ENCODE measurements at places on chromosomes 7 and 10. TPM values are rescaled to one million over a fixed set of nuclear protein-coding genes. Genes with fewer than 3 reads are reported as not detected.

- H3K36me3 ChIP-seq: peaks cover 2% of the 10 kb centered on the region
- H3K27ac ChIP-seq: no peak overlapping the region
- no peak for DNase-seq
- no peak overlapping the region for H3K4me3 ChIP-seq
- H3K4me1 ChIP-seq: peaks cover 10% of the 10 kb centered on the region
Measured at GRCh38 chr10:118669020-118669791, 73.8 kb upstream of the PRLHR start.

The NEURL1 gene
- total RNA-seq: 1.1 TPM

DNA sequence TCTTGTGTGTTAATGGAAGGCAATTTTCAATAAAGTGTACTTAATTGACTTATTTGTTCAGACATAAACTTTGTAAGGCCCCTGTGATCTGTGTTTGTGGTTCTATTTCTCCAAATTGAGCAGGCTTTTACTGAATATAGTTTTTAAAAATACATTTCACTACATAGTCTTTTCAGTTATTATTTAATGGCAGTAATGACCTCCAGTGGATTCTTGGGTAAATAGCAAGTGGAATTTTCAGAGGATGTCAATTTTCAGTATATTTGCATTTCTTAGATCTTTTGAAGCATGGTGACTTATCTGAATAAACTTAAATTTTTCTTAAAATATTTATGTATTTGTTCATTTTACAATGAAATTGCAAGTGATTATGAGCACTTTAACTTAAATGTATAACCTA is 203.1 kb upstream of the PCLO start:
- DNase-seq: no peak
- H3K27me3 ChIP-seq: no peaks in the 10 kb centered on the region
- H3K4me1 ChIP-seq: no peaks in the 10 kb centered on the region
- no peak overlapping the region for H3K27ac ChIP-seq
- no peak overlapping the region for H3K4me3 ChIP-seq
- no peaks in the 10 kb centered on the region for H3K36me3 ChIP-seq

The CLCN1 gene
- total RNA-seq: not detected

DNA sequence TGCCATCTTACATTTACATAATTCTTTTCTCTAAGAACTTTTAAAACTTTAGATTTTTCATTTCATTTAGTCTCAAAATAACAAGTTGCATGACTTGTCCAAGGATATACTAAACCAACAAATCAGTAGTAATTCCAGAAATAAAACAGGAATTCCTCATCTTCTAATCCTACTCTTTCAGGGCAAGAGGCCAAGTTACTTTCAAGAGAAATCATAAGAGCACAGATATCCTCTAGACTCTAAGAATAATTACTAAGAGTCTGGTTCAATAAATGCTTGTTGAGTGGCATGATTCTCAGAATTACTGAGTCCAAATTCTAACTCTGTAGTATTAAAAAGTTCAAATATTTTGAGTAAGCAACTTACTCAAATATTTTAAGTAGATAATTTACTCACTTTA is 12.9 kb downstream of the PDZD8 start:
- no peaks in the 10 kb centered on the region for H3K27me3 ChIP-seq
- H3K4me3 ChIP-seq: no peak overlapping the region
- H3K27ac ChIP-seq: no peak overlapping the region
- no peak for DNase-seq
- H3K36me3 ChIP-seq: no peaks in the 10 kb centered on the region

GRCh38 chr10:130464426-130464825 is 328.2 kb downstream of the GLRX3 start:
- no peaks in the 10 kb centered on the region for H3K4me1 ChIP-seq
- DNase-seq: no peak
- no peak overlapping the region for H3K4me3 ChIP-seq
- no peaks in the 10 kb centered on the region for H3K27me3 ChIP-seq
- no peak overlapping the region for H3K27ac ChIP-seq

The C10orf67 gene
- not detected for total RNA-seq

DNA sequence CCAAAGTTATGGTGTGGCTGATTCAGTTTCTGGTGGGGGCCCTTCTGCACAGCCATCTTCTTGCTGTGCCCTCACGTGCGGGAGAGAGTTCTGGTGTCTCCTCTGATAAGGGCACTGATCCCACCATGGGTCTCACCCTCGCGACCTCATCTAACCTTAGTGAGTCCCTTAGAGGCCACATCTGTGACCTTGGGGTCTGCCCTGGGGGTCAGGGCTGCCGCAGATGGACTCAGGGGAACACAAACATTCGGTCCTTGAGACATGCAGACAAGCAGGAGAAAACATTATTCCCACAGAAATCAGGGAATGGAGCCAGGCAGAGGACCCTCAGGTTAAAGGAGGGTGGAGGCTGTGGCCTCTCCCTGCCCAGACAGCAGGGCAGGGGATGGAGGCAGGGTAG is 177.9 kb downstream of the DNAJB6 start:
- peak overlapping the region; percentile 67 for H3K27ac ChIP-seq
- H3K4me3 ChIP-seq: no peak overlapping the region
- H3K4me1 ChIP-seq: peaks cover 7% of the 10 kb centered on the region
- DNase-seq: no peak
- no peaks in the 10 kb centered on the region for H3K36me3 ChIP-seq
- peaks cover 5% of the 10 kb centered on the region for H3K27me3 ChIP-seq

GRCh38 chr7:123230147-123230546 is 30.4 kb upstream of the SLC13A1 start:
- H3K36me3 ChIP-seq: no peaks in the 10 kb centered on the region
- no peaks in the 10 kb centered on the region for H3K4me1 ChIP-seq
- no peak overlapping the region for H3K27ac ChIP-seq
- no peaks in the 10 kb centered on the region for H3K27me3 ChIP-seq

DNA sequence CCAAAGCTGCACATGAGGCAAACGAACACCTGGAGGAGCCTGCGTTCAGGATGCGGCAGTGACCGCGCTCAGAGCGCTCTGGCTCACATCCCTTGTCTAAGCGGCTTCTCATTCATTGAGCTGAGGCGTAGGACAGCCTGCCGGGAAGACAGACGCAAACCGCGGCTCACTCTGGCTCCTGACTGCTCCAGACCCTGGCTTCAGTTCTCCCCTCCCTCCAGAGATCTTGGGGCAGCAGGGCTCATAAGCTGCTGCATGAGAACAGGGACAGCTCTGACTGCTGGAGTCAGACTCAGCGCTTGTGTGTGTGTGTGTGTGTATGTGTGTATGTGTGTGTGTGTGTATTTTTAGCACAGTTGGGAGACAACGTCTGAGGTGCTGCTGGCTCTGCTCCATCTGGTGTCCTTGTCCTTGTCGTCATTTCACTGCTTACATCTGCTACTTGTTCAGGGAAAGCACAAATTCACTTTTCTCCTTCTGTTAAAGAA is 15.8 kb upstream of the LYZL2 start:
- peaks cover 3% of the 10 kb centered on the region for H3K36me3 ChIP-seq
- H3K27me3 ChIP-seq: peaks cover 74% of the 10 kb centered on the region
- no peak overlapping the region for H3K4me3 ChIP-seq
- DNase-seq: no peak
- no peak overlapping the region for H3K27ac ChIP-seq

- H3K36me3 ChIP-seq: peaks cover 3% of the 10 kb centered on the region
- H3K27ac ChIP-seq: no peak overlapping the region
- DNase-seq: no peak
- H3K4me1 ChIP-seq: no peaks in the 10 kb centered on the region
Measured at GRCh38 chr7:35257251-35258124, 3.6 kb upstream of the TBX20 start.

DNA sequence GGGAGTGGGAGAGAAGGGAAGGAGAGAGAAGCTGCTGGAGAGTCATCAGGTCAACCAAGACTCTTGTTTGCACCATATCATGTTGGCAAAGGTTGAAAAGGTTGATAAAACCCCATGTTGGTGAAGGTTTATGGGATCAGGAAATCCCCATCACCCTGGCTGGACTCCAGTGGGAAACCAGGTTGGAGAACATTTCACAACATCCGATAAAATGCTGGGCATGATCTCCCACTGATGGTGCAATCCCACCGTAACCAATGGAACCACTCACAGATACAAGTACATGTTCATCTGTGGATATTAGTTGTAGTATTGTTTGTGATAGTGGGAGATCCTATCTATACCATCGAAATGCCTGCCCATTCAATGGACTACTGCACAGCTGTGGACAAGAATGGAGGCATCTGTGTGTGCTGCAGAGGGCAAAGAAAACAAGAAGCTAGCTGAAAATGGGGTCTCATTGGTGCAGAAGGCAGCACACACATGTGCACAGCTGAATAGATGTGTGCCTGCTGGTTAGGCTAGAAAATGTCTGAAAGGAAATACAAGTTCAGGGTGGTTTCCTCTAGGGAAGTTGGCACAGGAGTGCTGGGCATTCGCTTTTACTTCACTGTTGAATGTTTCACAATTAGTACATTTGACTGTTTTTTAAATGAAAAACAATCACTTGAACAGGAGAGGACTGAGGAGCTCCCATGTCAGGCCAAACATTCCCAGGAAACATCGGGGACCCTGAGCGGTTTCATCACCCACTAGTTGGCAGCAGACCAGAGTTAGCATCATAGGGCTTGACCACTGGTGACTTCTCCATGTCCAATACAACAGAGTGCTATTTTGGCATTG is 80.4 kb upstream of the MGMT start:
- no peak overlapping the region for H3K4me3 ChIP-seq
- H3K36me3 ChIP-seq: no peaks in the 10 kb centered on the region
- H3K27ac ChIP-seq: no peak overlapping the region
- H3K27me3 ChIP-seq: peaks cover 6% of the 10 kb centered on the region

DNA sequence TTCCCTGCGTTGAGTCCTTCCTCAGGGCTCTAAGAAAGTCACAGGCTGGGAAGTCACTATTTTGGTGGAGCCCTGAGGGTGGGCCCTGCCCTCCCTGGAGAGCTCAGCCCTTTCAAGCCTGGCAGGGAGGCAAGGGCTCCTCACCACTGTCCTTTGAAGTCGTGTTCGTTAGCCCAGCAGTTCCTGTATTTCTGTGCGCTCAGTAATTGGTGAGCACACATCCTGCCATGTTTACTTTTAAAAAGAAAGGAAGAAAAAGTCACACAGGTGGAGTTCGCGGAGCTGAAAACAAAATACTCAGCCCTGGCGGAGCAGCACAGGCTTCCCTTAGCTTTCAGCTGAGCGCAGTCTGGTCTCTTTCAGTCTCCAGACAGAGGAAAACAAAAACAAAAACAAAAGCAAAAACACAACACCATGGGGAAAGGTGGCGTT is 37.1 kb downstream of the PRKCQ start:
- no peaks in the 10 kb centered on the region for H3K27me3 ChIP-seq
- H3K4me1 ChIP-seq: peaks cover 54% of the 10 kb centered on the region
- H3K36me3 ChIP-seq: peaks cover 5% of the 10 kb centered on the region
- H3K27ac ChIP-seq: peak overlapping the region; percentile 100
- peak; percentile 38 for DNase-seq

DNA sequence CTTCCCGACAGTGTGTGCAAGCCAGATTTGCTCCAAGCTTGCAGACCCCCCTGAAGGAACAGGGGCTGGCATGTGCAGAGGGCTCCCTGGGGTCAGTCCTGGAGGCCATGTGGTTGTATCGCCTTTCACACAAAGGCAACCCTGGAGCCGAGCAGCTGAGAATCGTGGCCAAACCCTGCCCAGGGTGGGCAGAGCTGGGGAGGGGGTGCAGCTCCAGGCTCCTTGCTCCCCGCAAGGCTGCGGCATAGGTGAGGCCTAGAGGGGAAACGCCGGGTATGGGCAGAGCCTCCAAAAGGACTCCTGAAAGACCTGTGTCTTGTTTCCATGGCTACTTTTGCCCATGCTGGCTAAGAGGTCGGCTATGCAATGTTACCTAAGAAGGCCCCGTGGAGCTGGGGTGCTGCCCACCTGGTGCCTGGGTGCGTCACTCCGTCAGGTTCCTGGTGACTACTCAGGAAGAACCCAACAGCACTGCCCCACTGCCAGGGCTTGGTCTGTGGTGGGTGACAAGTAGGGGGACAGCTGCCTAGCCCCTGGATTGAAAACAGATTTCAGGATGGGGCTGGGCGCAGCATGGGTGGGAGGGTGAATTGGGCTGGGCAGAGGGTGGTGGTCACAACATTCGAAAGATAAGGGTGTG is 171.0 kb upstream of the SHH start:
- H3K27ac ChIP-seq: no peak overlapping the region
- DNase-seq: no peak
- H3K4me3 ChIP-seq: no peak overlapping the region
- peaks cover 36% of the 10 kb centered on the region for H3K27me3 ChIP-seq

- no peak for DNase-seq
- H3K4me1 ChIP-seq: peaks cover 7% of the 10 kb centered on the region
- H3K4me3 ChIP-seq: no peak overlapping the region
Measured at GRCh38 chr10:74753442-74754211, 72.8 kb upstream of the KAT6B start.

- H3K27ac ChIP-seq: no peak overlapping the region
- DNase-seq: peak; percentile 28
- peaks cover 74% of the 10 kb centered on the region for H3K27me3 ChIP-seq
Measured at GRCh38 chr10:100743626-100744135, 1.7 kb upstream of the PAX2 start.

DNA sequence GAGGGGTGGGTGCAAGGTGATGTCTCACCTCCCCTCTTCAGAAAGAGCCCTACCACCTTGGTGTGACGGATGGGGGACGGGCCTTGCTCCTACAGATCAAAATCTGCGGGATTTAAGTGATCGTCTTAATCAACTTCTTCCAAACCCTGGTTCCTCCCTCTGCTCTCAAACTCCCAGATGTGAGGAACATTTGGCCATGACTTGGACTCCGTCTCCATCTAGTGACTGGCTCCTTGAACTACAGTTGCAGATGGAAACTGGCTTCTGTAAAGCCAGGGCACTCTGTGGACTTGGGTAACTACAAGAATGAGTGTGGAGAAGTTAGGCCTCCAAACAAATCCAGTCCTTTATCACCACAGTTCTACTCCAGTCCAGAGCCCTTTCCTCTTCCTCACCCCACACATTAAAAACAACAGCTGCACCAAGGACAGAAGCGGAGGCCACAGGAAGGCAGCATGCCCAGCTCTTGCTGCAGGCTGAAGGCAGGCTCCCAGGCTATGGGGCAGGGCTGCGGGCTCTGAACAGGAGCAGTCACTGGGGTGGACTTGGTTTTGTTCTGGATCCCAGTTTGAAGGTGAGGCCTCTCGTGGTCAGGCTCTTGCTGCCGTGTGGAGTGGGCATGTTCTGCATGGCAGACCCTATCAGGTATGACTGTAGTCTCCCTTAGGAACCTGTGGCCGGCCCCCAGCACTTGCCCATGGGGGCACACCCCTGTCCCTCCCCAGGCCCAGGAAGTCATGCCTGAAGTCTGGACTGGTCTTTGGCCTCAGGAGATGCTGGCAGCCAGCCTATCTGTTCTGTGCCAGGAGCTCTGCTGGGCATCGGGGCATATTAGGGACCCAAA is 79.4 kb downstream of the VWC2 start:
- no peak overlapping the region for H3K27ac ChIP-seq
- no peaks in the 10 kb centered on the region for H3K4me1 ChIP-seq
- H3K36me3 ChIP-seq: no peaks in the 10 kb centered on the region
- no peak overlapping the region for H3K4me3 ChIP-seq
- no peak for DNase-seq

- H3K27ac ChIP-seq: no peak overlapping the region
- peaks cover 38% of the 10 kb centered on the region for H3K27me3 ChIP-seq
- H3K36me3 ChIP-seq: peaks cover 4% of the 10 kb centered on the region
- no peak for DNase-seq
- no peak overlapping the region for H3K4me3 ChIP-seq
Measured at GRCh38 chr10:22978918-22979317, 51.1 kb downstream of the ARMC3 start.

All from T-helper 17 cell (primary cell).